ENCODE measurements at places on chromosomes 4 and X.

DNA sequence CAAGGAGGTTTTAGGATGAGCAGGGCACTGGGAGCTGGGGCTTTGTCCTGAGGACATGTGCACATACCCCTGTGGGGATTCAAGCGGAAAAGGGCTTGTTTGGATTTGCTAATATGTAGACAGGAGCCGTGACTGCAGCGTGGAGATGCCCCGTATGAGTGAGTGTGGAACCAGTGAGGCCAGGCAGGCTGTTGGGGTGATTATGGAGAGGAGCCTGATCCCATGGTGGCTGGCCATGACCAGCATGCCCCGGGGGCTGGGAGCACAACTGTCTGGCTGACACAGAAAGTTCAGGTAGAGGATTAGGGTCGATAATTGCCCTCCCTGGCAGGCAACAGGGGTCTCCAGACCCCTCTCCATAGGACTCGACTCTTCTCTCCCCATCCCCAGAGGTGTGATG is 68.8 kb upstream of the STX18 start:
- DNase-seq = no peak

GRCh38 chr4:110514889-110515479 is 39.0 kb downstream of the ENPEP start:
- DNase-seq = no peak

GRCh38 chr4:89468602-89469001 is 161.0 kb upstream of the GPRIN3 start:
- no peak for DNase-seq

DNA sequence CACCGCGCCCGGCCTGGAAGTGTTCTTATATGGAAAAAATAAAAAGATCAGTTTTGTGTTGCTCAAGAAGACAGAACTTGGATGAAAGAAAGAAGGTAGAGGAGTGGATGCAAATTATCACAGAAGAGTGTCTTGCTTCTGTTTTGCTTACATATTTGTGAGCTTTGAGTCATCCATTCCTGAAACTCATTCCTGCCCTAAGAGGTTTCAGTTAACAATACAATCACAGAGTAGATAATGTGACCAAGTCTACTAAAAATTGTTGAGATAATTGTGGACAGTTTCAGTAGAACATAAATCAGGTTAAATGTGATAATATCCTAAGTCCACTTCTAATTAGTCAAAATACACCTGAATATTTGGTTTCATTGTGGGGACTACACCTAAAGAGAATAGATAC is 26.4 kb upstream of the LRCH2 start:
- no peak for DNase-seq

DNA sequence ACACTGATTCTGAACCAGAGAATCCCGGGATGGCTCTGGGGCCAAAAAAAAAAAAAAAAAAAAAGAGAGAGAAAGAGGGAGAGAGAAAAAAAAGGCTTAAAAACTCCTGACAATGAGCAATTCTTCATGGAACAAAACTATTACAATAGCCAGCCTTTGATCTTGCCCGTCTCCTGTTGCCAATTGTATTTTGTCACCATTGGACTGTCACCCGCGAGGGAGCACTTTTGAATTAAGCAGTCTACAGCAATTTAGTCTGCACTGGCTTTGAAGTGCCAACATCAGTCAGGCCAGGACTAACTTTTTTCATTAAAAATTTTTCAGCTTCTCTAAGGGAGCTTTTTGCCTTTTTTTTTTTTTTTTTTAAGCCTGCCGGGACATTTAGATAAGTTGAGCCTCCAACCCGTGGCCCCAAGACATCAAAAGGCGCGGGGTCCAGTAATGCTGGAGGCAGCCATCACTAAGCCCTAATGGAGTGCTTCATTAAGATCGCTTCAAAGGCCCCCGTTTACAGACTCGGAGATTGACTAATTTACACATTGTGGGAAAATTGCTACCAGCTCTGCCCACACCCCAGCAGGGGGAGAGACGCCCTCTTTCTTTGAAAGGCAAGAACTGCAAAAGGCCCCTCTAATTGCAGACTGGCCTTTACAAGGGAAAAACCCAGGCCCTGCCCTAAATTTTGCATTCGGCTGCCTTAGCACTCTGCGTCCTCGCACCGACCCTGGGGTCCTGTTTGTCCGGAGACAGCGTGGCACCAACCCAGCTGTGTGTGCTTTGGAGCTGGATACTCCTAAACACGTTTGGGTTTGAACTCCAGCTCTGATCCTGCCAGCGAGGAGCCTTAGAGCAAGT is 98.1 kb upstream of the MSX1 start:
- no peak for DNase-seq

DNA sequence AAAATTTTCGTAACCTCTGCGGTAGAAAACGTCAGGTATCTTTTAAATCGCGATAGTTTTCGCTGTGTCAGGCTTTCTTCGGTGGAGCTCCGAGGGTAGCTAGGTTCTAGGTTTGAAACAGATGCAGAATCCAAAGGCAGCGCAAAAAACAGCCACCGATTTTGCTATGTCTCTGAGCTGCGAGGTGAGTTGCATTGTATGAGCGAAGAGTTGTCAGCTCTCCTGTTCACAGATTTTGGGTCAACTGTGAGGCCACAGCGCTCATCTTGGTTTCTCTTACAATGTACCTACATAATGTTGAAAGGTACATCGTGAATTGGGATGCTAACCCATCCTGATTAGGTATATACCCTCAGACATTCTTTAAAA is 486 bp downstream of the CLCN3 start:
- DNase-seq = no peak

DNA sequence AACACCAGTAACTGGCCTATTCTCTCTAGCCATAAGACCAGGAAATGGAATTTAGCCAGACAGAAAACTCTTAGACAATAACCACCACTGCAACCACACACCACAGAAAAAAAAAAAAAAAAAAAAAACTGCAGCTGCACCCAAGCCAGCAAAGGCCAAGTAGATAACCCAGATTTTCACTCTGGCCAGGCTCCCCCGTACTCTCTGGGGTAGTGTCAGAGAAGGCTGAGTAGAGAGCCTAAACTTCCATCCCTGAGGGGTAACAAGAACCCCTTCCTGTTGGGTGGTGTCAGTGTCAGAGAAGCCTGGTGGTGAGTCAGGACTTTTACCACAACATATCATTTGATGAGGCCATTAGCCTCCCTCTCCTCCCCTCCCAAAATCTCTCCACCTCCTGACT is 5.6 kb upstream of the DLG3 start:
- DNase-seq = no peak

DNA sequence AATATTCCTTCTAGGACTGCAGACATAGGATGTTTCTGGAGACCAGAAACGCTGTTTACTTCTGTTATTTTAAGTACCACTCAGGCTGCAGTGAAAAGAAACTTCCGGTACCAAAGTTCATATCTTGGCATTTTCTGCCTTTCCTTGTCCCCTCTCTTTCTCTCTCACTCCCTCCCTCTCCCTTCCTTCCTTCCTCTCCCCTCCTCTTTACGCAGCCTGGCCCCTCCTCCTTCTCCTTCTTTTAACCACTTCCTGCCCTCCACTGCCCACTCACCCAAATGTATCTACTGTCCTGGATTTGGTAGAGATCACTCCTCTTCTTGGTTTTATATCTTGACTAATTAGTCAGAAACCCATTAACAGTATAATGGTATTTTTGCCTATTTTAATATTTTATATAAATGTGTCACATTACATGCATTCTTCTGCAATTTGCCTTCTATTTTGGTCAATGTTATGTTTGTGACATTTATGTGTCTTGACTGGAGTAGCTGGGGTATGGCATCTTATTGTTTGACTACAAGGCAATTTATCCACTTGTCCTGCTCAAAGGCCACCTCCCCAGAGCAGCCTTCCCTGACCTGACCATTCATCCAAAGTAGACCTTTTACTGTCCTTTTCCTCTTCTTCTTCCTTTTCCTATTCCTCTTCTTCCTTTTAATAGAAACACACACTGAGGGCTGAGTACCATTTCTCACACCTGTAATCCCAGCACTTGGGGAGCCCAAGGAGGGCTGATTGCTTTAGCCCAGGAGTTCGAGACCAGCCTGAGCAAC is 56.9 kb downstream of the BCOR start:
- no peak for DNase-seq

DNA sequence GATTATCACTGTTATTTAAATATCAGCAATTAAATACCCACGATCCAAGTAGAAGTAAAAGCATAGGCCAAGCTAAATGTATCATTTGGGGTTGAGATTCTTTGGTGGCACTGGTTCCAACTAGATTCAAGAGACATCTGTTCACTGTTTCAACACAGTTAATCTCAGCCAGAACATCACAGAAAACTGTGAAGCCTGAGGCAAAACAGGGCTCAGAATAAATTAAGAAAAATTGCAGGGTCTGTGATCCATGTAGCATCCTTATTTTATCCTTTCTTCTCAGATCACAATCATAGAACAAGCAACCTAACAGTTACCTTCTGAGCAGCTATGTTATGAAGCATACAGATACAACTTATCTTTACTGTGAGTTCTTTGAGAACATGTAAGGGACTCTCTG is 23.7 kb downstream of the YTHDC1 start:
- DNase-seq = no peak

GRCh38 chr4:110332483-110332882 is 134.1 kb upstream of the ELOVL6 start:
- DNase-seq = no peak

- no peak for DNase-seq
Measured at GRCh38 chrX:40100141-40100536, 2.4 kb upstream of the BCOR start.

GRCh38 chr4:57877047-57877458 is 766.9 kb upstream of the IGFBP7 start:
- DNase-seq = no peak

DNA sequence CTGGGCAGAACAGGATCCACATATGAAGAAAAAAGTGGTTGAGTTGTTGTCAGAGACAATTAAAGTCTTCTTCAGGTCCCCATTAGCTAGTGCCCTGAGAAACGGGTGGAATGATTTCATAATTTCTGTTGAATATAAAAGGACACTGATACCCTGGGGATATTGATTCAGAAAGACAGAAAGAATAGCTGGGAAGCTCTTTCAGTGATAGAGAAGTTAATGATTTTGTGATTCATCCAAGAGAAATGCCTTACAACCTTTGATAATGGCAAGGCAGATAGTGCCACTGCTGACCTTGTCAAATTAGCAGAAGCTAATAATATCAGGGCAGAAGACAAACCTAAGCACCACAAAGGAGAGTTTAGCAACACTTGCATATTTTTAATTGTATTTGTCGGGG is 37.9 kb downstream of the UNC5C start:
- DNase-seq = no peak

DNA sequence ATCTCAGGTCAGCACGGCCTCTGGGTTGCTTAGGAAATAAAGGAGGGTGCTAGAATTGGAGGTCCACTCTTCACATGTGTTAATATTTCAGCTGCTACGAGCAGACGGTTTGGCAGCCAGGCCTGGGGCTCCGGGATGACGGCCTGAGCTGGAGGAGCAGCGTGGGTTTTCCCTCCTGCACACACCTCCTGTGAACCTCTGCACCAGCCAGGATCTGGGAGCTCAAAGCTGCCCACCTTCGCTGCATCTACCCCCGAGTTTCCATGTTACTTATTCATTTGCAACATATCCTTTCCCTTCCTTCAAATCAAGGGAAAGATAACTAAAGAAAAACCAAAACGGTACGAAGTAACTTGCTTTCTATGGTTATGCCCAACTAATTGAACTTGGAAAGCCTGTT is 13.6 kb downstream of the STOX2 start:
- no peak for DNase-seq

DNA sequence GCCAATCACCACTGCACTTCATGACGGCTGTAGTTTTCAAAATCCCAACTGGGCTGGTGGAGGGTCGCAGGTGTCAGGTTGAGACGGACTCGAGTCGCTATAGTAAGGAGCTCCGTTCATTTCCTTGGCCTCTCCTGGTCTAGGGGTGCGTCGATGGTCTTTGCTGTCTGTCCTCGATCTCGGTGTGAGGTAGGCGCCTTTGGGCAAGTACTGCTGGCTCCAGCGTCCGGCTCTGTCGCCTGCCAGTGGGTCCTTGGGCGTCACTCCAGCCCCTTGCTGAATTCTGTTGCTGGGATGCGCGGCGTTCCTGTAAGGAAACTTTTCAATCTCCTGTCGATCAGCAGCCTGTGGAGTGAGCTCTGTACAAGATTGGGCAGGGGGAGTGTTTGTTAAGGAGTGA is 76.7 kb downstream of the CCNB3 start:
- DNase-seq = no peak

GRCh38 chrX:36844857-36845256 is 163.3 kb upstream of the FAM47C start:
- DNase-seq = no peak

- no peak for DNase-seq
Measured at GRCh38 chr4:78645853-78646757, 94.5 kb downstream of the ANXA3 start.

GRCh38 chr4:72442147-72442546 is 126.9 kb downstream of the ADAMTS3 start:
- no peak for DNase-seq

- DNase-seq = no peak
Measured at GRCh38 chr4:181693517-181693916, 549.7 kb upstream of the TENM3 start.

- DNase-seq = no peak
Measured at GRCh38 chr4:58962424-58962823, 1852.2 kb upstream of the IGFBP7 start.

DNA sequence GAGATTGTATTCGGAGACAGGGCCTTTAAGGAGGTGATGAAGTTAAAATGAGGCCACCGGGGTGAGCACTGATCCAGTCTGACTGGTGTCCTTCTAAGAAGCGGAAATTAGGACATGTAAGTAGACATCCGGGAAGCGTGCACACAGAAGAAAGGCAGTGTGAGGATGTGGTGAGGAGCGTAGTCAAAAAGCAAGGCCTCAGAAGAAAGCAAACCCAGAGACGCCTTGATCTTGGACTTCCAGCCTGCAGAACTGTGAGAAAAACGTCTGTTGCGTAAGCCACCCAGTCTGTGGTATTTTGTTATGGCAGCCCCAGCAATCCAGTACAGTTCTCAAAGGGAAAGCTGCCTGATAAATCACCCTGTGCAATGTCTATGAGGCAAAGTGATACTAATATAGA is 153.5 kb downstream of the KCNIP4 start:
- DNase-seq = no peak

GRCh38 chrX:40230646-40231045 is 132.9 kb upstream of the BCOR start:
- DNase-seq = no peak

- DNase-seq = no peak
Measured at GRCh38 chrX:100904433-100904832, 24.3 kb downstream of the XKRX start.

GRCh38 chrX:148500423-148501385 is at the start of gene AFF2:
Gene AFF2 (plus strand): TSS chrX:148500617. CDS start chrX:148501098, 481 bp downstream.
- no peak for DNase-seq

DNA sequence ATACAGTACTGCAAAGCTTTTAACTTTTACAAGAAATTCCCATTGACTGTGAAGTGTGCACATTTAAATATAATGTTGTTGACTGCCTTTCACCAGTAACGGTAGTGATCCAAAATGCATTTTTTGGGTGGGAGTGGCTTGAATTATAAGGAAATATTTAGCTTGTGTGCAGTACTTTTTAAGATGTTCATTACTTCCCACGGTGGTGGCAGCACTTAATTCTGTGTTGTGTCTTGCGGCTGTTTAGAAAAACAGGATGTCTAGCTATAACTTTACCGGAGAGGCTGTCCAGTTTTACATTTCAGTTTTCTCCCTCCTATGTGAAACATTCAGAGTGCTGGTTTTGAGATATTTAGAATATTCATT is 1.7 kb downstream of the TMEM131L start:
- no peak for DNase-seq
